ENCODE measurements at places on chromosomes 12 and 14. TPM values are rescaled to one million over a fixed set of nuclear protein-coding genes. Genes with fewer than 3 reads are reported as not detected.

- H3K27me3 ChIP-seq, result no peaks in the 10 kb centered on the region
- no peak overlapping the region for H3K4me3 ChIP-seq
- H3K36me3 ChIP-seq, result no peaks in the 10 kb centered on the region
- DNase-seq, result no peak
- H3K4me1 ChIP-seq, result no peaks in the 10 kb centered on the region
Observed at GRCh38 chr12:84470361-84470760, 442.2 kb downstream of the SLC6A15 start.

- peaks cover 14% of the 10 kb centered on the region for H3K27me3 ChIP-seq
- H3K36me3 ChIP-seq, result no peaks in the 10 kb centered on the region
- H3K4me1 ChIP-seq, result peaks cover 14% of the 10 kb centered on the region
Observed at GRCh38 chr12:12890543-12891079, 751 bp upstream of the GPRC5A start.

DNA sequence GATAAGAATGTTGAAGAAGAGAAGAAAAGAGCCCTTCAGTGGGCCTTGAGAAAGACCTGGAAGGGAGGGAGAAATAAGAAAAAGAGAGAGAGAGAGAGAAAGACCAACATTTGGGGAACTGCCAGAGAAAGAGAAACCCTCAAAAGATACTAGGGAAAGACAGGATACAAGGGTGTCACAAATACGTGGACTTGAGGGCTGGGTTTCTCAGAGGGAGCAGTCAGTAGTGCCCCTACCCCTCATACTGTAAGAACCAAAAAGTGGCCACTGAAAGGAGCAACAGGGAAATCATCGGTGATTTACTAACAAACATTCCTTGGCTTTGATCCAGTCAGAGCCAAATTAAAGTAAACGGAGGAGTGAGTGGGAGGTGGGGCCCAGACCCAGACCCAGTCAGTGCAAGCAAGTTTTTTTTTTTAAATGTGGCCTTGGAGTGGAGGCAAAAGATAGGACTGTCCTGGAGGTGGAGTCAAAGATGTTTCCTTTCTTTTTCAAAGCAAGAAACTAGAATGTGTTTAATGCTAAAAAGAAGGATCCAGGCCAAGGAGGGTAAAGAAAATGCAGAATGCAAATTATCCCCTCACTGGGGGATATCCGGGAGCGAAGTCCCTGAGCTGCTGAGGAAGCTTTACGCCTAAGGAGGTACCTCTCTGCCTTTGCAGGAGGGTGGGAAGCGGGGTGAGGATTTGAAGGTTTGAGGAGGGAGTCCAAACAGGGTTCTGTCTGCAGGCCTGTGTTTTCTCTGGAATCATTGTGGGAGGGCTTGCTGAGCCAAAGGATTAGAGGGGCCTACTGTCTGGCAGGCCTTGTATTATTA is 143.5 kb upstream of the AMIGO2 start:
- peaks cover 69% of the 10 kb centered on the region for H3K4me1 ChIP-seq
- no peak for DNase-seq
- H3K27me3 ChIP-seq, result no peaks in the 10 kb centered on the region
- peak overlapping the region; percentile 69 for H3K4me3 ChIP-seq

Gene TPH2
- not detected for total RNA-seq
